ACHN (cell line): ENCODE measurements at places on chromosomes 11 and 22.

DNA sequence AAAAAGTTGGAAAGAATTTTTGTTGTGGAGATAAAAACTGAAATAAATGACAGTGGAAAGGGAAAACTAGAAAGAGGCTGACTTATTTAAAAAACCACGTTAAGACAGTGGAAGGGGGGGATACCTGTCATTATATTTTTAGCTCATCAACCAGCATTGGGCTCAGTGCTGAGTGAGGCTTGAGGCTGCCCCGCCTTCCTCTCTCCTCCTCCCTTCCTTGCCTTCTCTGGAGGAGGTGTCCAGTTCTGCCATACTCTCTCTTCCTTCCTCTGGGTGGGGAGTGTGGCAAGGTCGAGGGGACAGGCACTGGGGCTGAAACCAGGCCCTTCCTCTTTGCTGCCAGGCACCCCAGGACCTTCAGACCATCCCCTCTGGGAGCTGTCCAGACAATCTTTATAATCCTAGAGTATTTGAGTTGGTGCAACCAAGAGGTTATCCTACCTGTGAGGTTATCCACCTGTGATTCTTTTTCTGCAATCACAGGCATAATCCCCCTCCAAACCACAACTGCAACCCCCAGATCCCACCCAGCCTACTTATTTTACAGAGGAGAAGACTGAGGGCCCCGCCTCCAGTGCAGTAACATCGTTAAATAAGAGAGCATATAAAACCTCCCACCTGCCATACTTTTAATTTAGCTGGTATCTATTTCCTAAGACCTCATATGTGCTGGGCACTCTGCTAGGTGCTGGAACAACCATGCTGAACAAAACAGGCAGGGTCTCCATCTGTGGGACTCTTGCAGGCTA lies 578.5 kb downstream of the BUD13 start:
- DNase-seq: no peak

- DNase-seq: no peak
These were observed 359.0 kb downstream of the LARGE1 start for GRCh38 chr22:33561149-33561807.

DNA sequence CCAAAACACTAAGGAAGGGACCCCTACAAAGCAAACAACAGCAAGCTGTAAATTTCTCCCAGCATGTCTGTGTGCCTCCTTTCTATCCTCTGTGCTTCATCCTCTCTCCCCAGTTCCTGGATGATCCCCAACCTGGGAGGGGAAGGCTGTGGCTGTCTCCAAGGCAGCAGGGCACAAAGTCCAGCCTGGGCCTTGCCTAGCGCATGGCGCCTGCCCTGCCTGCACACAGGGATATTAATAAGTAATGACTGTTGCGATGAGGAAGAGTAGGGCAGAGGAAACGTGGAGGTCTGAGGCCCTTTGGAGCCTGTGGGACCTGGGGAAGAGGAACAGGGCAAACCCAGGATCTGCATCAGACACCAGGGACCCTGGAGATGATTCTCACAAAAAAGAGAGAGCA lies 2.0 kb downstream of the USH1C start:
- DNase-seq: peak; percentile 28

DNA sequence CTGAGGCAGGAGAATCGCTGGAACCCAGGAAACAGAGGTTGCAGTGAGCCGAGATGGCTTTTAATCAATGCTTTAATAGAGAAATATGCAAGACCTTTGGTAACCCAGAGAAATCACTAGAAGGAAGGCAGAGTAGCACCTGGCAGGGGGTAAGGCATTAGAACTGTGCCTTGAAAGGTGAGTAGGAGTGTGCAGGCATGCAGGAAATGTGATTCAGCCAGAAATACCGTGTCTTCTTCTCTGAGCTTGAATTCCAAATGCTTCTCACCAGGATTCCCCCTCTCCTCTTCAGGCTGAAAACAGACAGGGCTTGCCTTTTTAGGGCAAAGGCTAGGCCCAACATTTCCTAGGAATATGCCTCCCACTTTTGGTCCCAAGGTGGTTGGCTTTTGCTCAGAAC lies 51.0 kb downstream of the OR4D9 start:
- no peak for DNase-seq

DNA sequence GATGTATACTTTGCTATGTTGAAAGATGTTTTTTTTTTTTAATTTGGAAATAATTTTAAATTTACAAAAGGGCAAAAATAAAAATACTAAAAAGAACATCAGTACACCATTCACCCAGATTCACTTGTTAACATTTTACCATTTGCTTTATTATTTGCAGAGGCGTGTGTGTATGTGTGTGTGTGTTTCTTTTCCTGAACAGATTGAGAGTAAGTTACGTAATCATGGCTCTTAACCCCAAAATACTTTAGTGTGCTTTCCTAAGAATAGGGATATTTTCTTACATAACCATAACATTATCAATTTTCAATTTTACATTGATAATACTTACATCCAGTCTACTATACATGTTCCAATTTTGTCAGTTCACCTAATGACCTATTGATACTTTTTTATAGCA lies 91.5 kb upstream of the HORMAD2 start:
- no peak for DNase-seq
